ENCODE measurements at places on chromosomes 3 and 15.

DNA sequence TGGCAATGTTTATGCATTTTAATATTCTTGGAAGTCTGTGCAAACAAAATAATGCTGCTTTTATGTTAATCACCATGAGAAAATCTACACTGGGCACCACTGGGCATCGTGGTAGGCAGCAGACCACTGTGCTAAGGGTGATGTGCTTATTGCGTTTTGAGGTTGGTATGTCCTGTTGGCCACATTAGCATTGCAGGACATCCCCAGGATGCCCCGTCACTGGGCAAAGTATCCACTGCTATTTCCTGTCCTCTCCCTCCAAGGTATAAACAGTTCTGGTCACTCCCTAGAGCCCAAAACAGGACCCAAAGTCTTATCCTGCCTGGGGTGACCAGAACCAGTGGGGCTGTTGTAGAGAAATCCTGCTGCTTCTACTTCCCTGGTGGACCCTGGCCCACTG, 284.2 kb upstream of the ROPN1 start:
- no peak for DNase-seq

DNA sequence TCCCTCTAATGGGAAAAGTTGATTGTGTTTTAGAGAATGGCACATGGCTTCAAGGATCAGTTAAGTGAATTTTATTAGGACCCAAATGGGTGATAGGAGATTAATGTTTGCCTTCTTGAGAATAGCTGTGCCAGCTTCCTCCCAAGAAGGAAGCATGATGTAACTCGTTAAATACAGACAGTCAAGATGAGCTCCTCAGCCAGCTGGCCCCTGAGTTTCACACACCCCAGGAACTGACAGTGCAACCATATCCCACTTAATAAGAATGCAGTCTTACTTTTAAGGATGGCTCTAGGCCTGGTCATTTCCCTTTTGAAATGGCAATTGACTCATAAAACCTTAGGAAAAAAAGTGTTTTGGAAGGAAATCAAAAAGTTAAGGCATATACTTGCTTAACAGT, 472.8 kb upstream of the KCNMB2 start:
- DNase-seq, result no peak

GRCh38 chr15:60907233-60907947, 321.7 kb downstream of the RORA start:
- DNase-seq, result no peak

DNA sequence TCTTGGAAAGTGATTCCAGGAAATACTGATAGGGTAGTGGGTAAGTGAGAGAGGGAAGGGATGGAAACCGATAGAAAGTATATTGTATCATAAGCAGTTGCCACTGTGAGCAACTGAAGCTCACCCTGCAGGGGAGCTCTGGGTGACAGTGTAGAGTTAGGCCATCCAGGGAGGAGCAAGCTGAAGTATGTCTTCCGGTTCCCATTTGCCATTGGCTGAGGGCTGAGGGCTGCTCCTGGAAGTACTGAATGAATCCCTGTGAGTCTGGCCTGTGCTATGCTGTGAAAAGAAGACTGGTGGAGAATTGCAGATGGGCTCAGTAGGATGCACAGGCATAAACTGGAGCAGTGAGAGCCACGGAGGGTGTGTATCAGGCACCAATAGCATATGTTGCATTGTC, 348.3 kb downstream of the MFSD1 start:
- no peak for DNase-seq

GRCh38 chr3:111668326-111668725, 73.2 kb upstream of the ZBED2 start:
- no peak for DNase-seq

- no peak for DNase-seq
Measured at GRCh38 chr3:154971771-154972326, 108.3 kb upstream of the MME start.

GRCh38 chr3:28347374-28348264, 902 bp upstream of the ZCWPW2 start:
- no peak for DNase-seq

GRCh38 chr3:184347321-184348056, 10.1 kb downstream of the FAM131A start:
- DNase-seq, result no peak

DNA sequence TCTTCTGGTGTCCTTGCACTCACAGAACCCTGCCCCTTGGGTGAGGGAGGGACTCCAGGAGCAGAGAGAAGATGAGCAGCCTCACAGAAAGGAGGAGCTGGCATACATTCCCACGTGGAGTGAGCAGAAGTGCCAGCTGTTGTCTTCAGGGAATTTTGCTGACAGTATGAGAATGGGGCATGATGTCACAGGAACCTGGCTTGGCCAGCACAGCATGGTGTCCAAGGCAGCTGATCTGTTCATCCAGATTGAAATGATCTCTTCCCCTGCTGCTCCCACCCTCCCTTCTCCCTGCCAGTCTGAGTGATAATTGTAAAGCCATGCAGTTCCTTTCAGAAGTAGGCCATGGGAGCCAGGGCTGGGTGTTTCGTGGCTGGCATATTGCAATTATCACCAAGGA, 53.3 kb downstream of the GJD2 start:
- no peak for DNase-seq

- no peak for DNase-seq
Measured at GRCh38 chr3:19159966-19160635, 11.8 kb downstream of the KCNH8 start.

DNA sequence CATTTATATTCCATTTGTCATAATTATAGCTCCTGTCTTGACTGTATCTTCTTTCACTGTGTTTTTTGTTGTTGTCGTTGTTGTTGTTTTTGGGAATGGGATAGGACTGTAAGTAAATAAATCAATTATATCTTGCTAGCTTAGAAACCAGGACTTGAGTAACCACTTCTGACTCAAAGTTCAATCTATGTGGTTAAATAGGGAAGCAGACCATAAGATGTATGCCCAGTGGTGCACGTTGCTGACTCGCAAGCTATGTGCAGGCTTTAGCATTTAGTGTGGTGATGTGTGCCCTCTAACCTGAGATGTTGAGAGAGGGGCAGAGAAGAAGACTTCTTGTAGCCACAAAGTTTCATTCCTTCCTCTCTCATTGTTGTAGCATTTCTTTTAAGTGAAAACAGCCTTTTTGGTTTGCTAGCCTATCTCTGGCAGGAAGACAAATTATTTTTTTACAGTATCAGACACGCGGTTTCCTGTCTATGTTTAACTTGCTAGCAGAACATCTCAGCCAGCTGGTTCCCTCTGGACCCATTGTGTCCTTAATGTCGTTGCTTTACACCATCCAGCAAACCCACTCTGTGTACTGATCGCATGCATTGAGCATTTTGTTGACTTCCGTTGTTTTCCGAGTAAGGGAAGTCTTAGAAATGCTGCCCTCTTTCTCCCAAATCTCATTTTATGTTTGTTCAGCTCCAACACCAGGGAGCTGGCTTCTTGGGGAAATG, 52.1 kb downstream of the TGFBR2 start:
- no peak for DNase-seq

DNA sequence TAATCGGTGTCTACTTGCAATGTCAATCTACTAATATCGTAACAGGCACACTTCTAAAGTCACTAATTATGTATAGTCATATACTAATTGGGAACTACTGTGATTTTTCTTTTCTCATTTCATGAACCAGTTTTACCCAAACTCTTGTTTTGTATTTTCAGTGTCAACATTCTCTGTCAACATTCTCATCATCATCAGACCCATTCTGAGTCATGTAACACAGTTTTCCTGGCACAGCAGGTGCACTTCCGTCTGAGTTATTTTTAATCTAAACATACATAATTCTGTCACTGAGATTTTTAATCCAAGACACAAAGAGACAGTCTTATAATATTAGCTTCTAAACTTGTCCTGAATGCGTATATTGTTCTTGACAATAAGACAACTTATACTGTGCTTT, 205.1 kb upstream of the EIF1B start:
- DNase-seq, result no peak

DNA sequence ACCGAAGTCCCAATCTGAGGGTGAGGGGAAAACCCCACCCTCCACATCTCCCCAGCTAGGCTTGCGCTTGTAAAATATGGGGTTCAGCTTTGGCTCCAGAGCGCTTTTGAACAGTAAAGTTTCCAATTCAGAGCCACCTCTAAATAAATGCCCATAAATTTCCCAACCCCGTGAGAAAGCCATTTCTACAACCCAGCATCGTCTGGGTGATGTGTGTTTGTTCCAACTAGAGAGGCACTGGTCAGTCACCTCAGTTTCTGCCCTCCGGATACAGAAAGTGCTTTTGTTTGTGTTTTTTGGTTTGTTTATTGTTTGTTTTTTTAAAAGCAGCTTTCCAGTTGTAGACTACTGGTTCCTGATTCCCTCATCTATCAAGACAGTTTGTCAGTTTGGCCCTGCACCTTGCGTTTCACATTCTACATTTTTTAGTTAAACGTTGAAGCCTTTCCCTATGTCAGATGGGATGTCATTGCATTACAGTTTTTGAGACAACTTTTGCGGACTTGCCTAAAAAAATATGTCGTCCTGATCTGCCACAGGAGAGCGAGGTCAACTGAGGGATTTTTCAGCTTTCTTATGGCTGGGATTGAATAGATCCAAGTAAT, 15.0 kb upstream of the SOX2 start:
- no peak for DNase-seq

GRCh38 chr3:51522273-51522962, 16.1 kb upstream of the RAD54L2 start:
- DNase-seq, result no peak

- no peak for DNase-seq
Measured at GRCh38 chr3:190339130-190339529, 16.9 kb upstream of the CLDN1 start.
